Fibroblast of upper back skin (primary cell): ENCODE measurements at places on chromosomes 6 and 20.

DNA sequence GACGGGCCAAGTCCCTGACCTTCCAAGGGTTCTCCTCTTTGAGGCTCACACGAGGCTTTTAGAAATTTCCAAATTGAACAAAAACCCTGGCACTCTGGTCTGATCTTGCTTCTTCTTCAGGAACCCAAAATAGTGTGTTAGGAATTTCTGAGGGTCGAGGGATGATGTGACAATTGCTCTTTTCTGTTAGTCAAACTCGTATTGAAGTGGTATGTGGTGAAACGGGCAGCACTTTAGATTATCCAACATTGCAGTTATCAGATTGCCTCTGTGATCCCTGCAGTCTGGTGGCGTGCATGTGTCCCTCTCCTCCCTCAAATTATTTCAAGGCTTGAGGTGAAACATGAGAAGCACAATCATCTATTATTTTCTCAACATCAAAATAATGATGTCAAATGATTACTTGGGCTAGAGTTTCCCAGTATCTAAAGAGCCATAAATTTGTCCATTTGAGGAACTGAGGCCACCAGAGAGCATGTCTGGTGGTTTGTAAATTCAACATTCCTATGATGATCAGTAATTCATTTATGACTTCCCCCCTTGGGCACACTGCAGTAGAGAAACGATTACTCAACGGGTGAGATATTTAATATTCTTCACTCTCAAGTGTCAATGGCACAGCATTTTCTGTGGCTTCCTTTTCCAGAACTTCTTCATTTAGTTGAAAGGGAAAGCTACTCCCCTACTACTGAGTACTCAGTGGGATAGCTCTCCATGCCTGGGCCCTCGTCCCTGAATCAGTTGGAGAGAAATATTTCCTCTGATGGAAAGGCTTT lies 308.6 kb upstream of the MAP3K7 start:
- no peak for DNase-seq

- DNase-seq, result peak; percentile 47
These were observed 1.7 kb downstream of the PDE7B start for GRCh38 chr6:135853227-135853626.

DNA sequence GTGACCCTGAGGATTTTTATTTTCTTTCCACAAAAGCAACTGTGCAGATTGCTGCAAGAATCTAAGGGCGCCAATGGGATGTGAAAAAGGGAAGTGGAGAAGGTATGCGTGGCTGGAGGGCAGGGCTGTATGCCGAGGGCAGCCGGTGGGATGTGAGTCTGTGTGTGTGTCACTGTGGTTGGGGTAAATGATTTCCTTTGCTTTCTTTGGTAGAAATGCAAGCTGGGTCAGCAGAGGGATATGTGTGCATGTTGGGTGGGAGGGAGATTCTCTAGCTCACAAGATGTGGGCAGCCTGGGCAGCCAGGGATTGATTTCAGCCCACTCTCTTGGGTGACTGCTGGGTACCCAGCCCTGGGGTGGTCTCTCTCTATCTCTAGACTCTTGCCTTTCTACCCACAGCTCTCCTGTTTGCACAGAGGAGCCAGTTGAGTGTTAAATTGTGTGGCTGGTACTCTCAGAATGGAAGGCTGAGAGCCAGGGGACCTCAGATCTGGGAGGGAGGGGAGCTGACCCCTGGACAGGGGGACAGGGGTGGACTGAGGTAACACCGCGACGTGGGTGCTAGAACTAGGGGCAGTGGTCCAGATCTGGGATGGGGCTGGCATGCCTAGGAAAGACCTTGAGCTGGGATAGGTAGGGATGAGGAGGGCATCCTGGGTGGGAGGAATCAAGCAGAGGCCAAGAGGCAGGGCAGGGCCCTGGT lies 136.8 kb upstream of the RNF24 start:
- DNase-seq, result peak; percentile 65

DNA sequence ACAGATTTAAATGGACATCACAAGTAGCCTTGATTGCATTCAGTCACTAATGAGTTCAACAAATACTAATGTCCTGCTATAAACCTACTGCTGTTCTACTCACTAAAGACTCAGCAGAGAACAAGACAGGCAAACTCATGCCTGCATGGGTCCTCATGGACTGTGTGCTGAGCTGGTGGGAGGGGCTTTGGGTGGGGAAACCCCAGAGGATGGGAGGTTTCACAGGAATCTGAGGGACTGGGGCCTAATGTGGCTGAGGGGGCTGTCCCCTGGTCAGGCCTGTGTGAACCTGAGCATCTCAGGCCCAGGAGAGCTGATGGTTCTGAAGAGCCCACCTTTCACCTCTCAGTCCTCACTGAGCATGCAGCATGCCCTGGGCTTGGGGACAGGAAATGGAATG lies 1.4 kb downstream of the CST8 start:
- DNase-seq, result no peak

DNA sequence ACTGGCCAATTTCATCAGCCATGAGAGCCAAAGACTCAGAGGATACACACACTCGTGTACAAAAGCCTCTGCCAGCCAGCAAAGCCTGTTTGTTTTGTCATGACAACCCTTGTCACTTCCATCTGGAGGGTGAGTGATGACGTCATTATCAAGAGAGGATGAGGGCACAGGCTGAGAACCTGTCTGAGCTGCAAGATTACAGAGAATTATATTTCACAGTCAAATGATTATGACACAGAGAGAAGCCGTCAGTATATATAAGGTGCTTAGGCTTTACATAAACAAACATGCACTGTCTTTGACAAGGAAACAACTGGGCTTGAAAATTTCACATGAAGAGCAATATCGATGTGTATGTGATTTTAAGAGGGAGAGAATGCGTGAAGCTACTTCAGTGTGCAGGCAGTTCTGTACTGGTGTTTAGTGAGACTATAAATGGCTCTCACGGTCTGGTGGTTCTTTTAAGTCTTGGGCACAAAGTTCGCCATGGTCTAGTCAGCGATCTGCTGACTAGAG lies 36.5 kb upstream of the BCLAF1 start:
- DNase-seq, result no peak

DNA sequence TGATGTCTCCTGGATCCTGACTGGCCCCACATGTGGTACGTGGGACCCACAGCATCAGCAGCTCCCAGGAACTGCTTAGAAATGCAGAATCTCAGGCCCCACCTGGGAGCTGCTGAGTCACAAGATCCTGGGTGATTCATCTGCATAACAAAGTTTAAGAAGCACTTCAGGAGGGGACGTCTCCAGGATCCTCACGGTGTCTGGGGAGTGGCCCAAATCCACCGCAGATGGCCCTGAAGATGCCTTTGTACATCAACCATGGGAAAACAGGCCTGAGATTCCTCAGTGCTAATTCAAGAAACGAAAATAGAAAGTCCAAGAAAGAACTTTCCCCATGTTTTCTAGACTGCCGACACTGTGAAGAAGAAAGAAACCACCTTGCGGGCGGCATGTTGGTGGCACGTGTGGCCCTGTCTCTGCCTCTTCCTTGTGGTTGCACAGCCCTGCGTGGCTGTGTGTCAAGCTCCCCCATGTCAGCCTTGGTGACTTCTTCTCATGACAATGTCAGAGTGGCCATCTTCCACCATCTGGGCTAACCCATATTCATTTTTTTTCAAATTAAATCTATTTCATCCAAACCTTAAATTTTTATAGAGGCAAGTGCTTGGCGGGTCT lies 26.1 kb downstream of the RRBP1 start:
- DNase-seq, result no peak

- DNase-seq, result no peak
These were observed 111.0 kb downstream of the RCAN2 start for GRCh38 chr6:46380152-46380807.

DNA sequence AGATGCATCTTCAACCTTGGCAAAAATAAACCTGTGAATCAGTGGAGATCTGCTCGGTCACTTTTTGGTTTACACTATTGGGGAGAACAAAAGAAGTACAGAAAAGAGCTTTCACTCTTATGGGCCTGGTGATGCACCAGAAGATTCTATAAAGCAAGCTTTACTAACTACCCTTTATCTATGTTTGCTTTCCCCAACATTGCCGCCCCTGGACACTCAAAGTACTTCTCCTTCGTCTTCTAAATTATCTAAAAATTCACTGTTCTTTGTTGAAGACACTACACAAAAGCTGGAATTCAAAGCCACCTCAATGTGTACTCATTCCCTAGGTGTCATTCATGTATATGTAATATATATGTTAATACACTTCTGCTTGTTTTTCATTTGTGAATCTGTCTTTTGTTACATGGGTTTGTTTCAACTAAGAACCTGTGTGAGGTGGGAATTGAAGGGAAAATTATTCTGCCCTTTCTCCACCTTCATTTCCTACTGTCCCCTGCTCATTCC lies 97.9 kb upstream of the BTN3A2 start:
- no peak for DNase-seq

DNA sequence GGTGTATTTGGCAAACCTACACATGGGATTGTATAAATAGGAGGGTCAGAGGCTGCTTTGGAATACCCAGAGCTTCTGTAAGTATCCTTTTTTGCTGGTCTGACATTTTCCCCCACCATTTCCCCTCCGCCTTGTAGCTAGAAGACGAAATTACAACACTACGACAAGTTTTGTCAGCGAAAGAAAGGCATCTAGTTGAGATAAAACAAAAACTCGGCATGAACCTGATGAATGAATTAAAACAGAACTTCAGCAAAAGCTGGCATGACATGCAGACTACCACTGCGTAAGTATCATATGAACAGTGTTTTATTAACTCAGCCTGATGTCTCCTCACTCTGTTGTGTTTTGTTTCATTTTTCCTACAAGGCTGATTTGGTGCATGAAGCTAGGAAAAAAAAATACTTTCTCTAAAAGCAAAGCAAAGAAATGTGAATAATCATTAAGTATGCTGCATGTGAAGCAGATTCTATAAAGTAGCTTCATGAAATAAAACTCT lies 72.7 kb downstream of the HDDC2 start:
- DNase-seq, result no peak

- no peak for DNase-seq
These were observed 62.0 kb downstream of the ARID1B start for GRCh38 chr6:156839129-156839528.

DNA sequence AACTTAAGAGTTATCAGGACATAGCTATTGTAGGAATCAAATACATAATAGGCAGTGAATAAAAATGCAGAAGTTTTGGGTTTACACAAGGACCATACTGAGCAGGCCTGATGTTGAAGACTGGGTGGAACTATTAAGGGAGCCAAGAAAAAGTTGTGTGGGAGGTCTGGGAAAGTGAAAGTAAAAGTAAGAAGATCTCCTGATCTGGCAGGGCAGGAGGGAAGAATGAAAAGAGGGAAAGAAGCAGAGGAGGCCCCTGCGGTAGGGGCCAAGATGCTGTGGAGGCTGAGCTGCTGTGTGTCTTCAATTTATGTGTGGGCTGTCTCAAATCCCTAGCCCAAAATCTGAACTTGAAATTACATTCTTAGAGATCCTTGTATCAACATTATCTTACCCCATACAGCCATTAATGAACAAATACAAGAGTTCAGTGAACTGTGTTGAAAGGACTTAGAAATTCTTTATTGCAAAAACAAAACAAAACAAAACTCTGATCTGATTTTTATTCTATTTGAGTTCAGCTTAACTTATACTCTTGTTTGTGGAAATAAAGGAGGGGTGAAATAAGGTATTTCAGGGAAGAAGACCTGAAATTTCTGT lies 1183.8 kb downstream of the HACE1 start:
- no peak for DNase-seq

DNA sequence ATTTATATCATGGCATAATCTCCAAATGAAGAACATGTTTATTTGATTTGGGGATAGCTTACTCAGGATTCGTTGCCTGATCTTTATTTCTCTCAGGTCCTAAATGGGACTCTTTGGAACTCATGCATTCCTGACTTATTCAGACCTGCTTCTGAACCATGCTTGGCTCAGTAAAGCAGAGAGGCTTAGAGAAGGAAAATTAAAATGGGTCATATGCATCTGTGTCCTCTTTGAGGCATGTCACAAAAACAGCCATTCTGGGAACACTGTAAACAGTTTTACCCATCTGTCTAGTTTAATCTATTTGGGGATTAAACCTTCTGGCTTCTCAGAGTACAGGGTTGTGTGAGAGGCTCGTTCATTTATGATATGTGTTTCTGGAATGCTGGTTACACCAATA lies 1017.3 kb downstream of the KIF16B start:
- peak; percentile 34 for DNase-seq
